ENCODE measurements at places on chromosomes 6 and 20.

GRCh38 chr6:142952614-142953013, 7.6 kb upstream of the HIVEP2 start:
- no peak for DNase-seq

GRCh38 chr6:42530296-42530695, 33.5 kb upstream of the UBR2 start:
- no peak for DNase-seq

GRCh38 chr6:45838451-45838850, 177.2 kb downstream of the CLIC5 start:
- no peak for DNase-seq

- no peak for DNase-seq
These were observed 4.9 kb upstream of the FAM83C start for GRCh38 chr20:35297155-35297554.

- peak; percentile 92 for DNase-seq
These were observed 1.4 kb upstream of the ENPP3 start for GRCh38 chr6:131635384-131636340.

GRCh38 chr6:42978487-42978838, 518 bp downstream of the PEX6 start:
- peak; percentile 42 for DNase-seq

- no peak for DNase-seq
These were observed 1.7 kb upstream of the BLCAP start for GRCh38 chr20:37529214-37529967.

GRCh38 chr6:94623586-94623985, 953.7 kb upstream of the MANEA start:
- DNase-seq: no peak

DNA sequence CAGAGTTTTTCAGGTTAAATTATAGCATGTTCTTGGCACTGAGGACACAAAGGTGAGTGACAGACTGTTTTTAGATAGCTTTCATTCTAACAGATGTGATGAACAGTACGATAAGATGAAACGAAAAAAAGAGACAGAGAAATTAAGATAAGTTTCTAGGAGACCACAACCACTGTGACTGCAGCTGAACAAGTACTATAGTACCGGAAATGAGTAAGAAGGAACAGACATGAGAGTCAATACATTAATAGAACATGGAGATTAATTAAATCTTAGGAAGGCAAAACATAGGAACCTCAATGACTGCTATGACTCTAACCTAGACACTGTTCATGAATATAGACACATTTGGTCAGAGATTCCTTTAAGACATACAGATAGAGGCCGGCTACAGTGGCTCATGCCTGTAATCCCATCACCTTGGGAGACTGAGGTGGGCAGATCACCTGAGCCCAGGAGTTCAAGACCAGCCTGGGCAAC, 40.2 kb downstream of the HBS1L start:
- DNase-seq: no peak

DNA sequence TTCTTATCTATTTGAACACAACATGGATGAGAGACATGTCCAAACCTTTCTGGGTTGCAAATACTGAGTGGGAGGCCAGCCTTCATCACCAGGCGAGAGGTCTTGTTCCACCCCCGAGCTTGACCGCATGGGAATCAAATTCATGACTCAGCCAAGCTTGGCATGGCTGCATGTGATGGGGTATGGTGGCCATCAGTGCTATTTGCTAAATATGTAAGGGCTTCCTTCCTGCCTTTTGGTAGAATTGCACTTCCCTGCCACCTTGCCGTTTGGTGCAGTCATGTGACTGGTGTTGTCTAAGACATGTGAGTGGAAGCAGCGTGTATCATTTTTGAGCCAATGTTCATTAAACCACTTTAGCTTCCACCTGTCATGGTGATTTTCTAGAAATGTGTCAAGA, 508.9 kb upstream of the SULF2 start:
- peak; percentile 63 for DNase-seq

DNA sequence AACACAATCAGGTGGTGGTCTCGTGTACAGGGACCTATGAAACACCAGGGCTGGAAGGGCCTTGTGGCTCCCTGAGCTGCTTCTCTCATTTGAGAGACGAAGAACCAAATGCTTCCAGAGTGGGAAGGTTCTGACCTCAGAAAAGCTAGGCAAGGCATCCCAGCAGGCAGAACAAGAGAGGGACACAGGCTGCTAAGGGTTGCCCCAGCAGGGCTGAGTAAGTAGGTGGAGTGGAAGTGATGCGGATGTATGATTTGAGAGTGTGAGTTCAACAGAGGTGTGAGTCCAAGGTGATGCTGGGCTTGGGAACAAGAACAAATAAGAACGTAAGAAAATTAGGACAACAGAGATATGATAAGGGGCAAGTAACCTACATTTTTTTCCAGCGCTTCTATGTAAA, 147.8 kb downstream of the BACH2 start:
- no peak for DNase-seq

DNA sequence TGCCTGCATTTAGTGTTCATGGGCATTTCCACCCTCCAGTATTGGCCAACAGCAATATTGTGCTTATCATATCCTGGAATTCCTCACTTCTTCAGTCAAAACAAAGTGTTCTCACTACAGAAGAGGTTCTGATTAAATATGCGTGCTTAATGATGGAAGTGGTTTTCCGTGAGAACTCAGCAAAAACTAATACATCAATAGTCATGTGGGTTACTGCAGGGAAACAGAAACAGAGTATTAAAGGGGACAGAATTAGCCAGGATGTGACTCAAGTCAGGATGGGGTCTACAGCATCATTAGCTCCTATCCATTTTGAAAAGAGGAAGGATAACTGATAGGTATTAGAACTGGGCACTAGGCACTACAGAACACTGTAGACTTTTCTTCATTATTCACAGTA, 384.6 kb downstream of the CDKAL1 start:
- no peak for DNase-seq

- DNase-seq: no peak
These were observed 42.7 kb downstream of the CD2AP start for GRCh38 chr6:47520282-47520681.

GRCh38 chr6:37259191-37259590, 1.2 kb upstream of the TMEM217 start:
- DNase-seq: peak; percentile 77

DNA sequence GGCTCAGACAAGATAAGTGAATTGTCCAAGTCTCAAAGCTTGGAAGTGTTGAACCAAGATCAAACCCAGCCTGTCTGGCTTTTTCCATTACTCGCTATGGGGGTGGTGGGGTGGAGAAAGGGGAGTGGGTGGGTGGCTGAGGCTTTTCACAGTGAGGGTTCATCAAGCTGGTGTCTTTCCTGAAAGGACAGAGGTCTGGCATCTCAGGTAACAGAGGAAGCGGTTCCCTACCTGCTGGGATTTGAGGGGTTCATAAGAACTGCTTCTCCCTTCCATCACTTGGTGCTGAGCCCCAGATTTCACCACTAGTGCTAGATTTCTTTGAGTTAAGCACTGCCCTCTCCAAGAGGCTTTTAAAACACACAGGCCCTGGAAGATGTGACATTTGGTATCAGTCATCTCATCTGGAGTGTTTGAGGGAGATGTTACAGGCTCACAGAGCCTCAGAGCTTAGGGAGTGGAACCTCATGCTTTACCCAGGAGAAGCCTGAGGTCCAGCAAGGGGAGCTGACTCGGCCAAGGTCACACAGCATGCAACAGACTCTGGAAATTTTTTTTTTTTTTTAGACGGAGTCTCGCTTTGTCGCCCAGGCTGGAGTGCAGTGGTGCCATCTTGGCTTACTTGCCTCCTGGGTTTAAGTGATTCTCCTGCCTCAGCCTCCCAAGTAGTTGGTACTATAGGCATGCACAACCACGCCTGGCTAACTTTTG, 6.0 kb upstream of the VEGFA start:
- DNase-seq: no peak

Data from kidney tubule cell (primary cell).